ENCODE measurements at places on chromosomes 3 and 15.

- DNase-seq: no peak
Observed at GRCh38 chr15:68640791-68641331, 62.1 kb downstream of the CORO2B start.

GRCh38 chr3:157667493-157667892 is 164.3 kb upstream of the VEPH1 start:
- DNase-seq: no peak

DNA sequence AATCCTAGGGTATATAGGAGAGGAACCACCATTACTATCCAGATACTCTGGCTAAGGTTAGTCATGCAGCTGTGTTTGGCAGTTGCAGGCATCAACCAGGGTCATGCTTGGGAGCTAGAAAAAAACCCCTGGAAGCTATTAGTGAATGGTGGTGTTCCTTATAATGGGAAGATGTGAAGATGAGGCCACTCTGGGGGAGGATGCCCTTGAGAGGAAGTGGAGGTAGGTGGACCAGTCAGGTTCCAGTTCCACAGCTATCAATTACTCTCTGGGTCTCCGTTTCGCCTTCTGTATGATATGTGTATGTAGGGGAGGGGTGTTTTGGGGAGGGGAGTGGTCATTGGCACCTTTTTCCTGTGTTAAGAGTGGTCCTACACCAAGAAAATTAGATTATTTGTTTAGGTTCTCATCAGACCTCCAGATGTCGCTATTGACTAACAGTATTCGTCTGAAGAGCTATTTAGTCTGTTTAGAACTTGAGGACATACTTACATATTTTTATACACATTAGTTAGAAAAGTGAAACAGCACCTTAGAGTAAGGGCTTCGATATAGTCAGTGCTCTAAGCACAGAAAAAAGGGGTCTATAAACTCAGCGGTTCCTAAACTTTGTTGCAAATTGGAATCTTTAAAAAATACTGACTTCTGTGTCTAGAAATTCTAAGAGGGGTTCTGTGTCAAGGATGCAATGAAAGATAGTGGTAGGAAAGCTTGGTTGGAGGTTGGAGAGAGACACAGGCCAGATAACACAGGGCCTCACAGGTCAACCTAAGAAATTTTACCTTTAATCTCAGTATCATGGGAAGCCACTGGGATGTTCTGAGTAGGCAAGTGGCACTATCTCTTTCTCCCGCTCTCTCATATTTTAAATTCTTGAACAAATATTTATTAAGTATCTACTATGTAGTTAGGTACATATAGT is 9.1 kb upstream of the HPS3 start:
- DNase-seq: no peak

DNA sequence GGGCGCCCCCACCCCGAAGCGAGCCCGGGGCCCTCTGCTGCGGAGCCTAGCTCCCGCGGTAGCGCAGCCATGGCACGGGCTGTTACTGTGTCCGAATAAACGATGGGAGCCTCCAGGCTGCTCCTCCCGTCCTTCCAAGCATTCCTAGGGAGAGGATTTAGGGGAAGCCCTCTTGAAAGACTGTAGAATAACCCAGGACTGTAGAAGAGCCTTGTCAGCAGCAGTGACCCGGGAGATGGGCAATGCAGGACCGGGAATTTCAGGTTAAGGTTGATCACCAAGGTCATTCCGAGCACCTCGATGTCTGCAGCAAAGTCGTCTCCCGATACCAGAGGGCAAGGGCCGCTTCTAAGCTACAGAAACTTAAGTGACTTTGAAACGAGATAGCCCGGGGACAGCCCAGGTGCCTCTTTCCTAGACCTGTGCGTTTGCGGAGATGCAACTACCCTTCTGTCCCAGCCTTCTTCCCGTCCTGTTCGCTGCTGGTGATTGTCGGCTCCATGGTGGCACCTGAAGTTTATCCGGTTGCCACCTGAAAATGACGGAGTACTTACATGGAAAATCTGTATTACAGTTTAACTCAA is 753 bp upstream of the MYO5A start:
- no peak for DNase-seq

- no peak for DNase-seq
Observed at GRCh38 chr3:29514912-29515311, 234.0 kb downstream of the RBMS3 start.

DNA sequence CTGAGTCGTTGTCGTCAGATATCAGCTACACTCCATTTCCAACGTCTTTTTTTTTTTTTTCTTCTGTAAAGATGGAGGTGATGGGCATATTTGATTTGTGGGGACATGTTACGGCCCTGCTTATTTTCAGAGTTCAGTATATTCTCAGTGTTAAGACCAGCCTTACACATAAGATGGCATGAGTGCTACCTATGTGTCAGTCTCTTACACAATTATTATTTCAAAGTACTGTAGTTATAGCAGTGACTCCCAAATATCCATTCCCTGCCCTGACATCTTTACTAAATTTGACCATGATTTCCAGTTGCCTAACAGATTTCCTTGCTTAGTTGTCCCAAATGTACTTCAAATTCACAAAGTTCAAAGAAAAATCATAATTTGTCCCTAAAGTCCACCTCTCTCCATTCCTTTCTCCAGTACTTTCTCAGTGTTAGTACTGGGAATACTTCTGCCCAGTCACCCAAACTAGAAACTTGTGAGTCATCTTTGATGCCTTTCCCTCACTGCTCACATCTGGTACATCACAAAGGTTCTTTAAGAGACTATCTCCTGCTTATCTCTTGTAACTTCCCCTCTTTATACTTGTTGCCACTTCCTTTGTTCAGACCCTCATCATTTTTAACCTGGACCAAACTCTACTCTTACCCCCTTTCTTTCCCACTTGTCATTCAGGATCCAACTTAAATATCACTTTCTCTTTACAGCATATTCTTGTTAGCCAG is 67.0 kb downstream of the ZNF609 start:
- no peak for DNase-seq

- DNase-seq: no peak
Observed at GRCh38 chr3:27213450-27213849, 155.7 kb downstream of the NEK10 start.

GRCh38 chr3:9399746-9400145 is 2.3 kb downstream of the SETD5 start:
- no peak for DNase-seq

- DNase-seq: no peak
Observed at GRCh38 chr3:71582612-71583565, 639 bp downstream of the FOXP1 start.

- DNase-seq: no peak
Observed at GRCh38 chr15:77376770-77377169, 43.1 kb downstream of the PEAK1 start.

DNA sequence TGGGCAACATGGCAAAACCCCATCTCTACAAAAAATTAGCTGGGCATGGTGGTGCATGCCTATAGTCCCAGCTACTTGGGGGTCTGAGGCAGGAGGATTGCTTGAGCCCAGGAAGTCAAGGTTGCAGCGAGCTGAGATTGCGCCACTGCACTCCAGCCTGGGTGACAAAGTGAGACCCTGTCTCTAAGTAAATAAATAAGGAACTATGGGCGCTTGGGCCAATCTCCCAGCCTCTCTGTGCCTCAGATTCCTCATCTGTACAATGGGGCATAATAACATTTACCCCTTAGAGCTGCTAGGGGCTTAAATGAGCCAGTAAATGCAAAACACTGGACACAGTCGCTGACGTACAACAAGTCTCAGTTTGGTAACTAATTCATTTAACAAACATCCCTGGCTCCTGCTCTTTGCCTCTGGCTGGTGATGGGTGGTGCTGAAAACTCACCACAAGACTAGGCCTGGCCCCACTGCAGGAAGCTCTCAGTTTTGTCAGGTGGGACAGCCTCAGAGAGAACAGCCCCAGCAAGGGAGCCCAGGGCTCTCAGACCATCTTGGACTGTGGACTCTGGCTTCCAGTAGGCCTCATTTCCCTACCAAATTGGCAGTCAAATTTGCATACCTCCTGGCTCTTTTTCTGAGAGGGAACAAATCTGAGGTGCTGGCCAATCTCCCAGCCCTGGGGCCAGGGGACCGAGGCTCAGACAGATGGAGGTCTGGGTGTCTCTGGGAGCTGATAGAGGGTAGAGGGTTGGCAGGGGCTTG is 6.4 kb upstream of the TBC1D2B start:
- DNase-seq: no peak

DNA sequence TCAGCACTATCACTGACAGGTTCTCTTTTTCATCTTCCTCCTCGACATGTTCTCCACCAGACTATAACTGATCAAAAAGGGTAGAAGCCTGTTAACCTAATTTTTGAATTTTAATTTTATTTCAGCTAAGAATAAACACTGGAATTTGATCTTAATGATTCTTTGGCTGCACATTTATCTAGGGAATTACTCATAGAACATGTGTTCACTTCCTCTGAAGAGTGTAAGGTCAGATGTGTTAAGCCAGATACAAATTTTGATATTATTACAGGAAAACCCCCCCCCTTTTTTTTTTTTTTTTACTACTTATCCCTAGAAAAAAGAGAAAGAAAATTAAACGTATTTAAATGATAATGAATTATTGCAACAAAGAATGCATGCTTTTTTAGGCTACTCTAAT is 15.0 kb downstream of the DCBLD2 start:
- DNase-seq: no peak

- DNase-seq: no peak
Observed at GRCh38 chr3:183015185-183015584, 34.8 kb upstream of the DCUN1D1 start.

DNA sequence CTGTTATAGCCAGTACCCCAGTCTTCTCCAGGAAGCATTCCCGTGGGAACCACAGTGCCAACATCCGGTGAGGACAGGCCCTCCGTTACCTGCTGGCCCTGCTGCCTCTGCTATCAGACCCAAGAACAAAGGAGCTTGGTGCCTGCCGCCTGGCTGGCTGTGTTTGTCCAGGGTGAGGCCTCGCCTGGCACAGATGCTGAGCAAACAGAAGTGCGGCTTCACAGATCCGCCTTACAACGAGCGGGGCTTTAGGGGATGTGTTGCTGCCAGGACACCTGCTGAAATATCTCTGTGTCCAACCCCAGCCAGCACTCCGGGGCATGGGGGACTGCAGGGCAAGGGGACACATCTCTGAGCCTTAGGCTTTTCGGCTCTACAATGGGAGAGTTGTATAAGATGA is 2.2 kb upstream of the EPHB3 start:
- DNase-seq: no peak

GRCh38 chr3:128971421-128972100 is 22.3 kb downstream of the CFAP92 start:
- DNase-seq: no peak

- DNase-seq: no peak
Observed at GRCh38 chr3:64070704-64071103, 47.4 kb upstream of the PSMD6 start.

DNA sequence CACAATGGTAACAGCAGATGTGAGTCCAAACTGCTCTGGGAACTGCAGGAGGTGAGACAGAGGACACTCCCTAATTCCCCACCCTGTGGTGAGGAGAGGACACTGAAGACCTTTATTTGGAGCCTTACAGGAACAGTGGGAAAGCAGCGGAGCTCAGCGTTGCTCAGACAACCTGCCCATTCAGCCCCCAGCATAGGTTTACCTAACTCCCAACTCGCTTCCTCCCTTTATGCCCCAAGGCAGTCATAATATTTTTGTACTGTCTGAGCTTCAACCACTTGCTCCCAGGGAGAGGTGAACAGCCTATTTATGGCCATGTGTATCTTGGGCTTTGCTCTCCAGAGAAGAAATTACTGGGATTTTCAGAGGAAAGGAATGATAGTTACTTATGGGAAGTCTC is 34.1 kb downstream of the SHC4 start:
- DNase-seq: no peak

GRCh38 chr15:33913459-33913858 is 54.8 kb upstream of the CHRM5 start:
- no peak for DNase-seq

DNA sequence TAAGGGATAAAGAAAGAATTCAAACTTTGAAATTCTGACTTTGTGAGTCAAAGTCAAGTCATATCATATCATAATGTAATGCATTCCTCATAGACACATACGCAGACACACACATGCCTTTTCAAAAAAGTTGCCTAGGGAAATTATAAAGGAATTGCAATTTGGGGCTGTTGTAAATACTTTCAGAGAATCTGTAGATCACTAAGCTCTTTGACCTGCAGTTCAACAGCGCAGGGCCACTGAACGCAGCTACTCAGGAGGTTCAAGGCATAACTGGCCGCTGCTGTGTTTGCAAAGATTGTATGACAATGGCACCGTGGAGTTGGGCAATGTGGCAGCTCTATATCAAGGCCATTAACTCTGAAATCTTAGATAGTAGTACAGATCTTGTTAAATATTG is 188.4 kb upstream of the THRB start:
- no peak for DNase-seq

GRCh38 chr3:50044976-50045375 is 43.7 kb upstream of the RBM5 start:
- no peak for DNase-seq

- DNase-seq: no peak
Observed at GRCh38 chr15:81347910-81348309, 24.0 kb upstream of the STARD5 start.

GRCh38 chr3:62604298-62604697 is 230.9 kb upstream of the FEZF2 start:
- DNase-seq: no peak

DNA sequence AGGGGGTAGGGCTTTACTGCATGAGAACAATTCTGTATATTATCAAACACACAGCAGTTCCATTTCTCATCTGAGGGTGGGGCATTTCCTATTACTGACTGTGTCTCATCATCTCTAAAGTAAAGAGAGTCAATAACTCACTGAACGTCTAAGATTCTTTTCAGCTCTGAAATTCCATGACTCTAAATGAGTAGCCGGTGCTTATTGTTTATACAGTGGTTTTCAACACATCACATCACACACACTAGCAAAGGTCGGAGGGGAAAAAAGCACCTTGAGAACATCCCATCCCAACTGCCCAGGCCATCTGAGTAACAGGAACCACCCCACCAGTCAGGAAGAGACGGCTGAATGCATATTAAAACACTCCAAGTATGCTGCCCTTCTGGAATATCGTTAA is 196.0 kb downstream of the SUCLG2 start:
- no peak for DNase-seq

GRCh38 chr15:101246391-101246790 is 5.5 kb downstream of the CHSY1 start:
- DNase-seq: no peak

DNA sequence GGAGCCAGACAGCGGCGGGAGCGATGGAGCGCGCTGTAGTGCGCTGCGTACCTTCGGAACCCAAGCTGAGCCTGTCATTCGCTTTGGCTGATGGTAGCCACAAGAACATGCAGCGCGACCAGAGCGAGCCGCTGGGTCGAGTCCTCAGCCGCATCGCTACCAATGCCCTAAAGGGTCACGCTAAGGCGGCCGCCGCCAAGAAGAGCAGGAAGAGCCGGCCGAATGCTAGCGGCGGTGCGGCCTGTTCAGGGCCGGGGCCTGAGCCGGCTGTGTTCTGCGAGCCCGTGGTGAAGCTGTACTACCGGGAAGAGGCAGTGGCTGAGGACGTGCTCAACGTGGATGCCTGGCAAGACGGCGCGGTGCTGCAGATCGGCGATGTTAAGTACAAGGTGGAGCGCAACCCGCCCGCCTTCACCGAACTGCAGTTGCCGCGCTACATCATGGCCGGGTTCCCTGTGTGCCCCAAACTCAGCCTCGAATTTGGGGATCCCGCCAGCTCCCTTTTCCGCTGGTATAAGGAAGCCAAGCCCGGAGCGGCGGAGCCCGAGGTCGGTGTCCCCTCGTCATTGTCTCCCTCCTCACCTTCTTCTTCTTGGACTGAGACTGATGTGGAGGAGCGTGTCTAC is 498 bp downstream of the PDE12 start:
- no peak for DNase-seq

GRCh38 chr15:51377038-51377786 is 35.8 kb downstream of the GLDN start:
- no peak for DNase-seq
